ENCODE measurements at places on chromosomes 12 and 14.

DNA sequence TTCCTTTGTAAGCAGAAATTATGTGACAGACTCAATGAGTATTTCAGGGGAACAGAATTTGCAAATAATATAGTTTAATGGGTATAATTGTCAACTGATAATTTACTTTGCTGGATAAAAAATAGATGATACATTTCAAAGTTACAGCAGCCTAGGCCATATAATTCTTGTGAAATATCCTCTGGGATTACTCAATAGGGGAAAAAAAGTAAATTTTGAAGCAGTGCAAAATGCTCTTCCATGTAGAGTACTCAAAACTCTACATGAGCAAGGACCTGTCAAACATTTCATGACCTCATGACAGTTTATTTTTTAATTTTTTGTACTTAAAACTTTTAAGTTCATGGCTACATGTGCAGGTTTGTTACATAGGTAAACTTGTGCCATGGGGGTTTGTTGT lies 163.3 kb downstream of the DACT1 start:
- no peak for DNase-seq

DNA sequence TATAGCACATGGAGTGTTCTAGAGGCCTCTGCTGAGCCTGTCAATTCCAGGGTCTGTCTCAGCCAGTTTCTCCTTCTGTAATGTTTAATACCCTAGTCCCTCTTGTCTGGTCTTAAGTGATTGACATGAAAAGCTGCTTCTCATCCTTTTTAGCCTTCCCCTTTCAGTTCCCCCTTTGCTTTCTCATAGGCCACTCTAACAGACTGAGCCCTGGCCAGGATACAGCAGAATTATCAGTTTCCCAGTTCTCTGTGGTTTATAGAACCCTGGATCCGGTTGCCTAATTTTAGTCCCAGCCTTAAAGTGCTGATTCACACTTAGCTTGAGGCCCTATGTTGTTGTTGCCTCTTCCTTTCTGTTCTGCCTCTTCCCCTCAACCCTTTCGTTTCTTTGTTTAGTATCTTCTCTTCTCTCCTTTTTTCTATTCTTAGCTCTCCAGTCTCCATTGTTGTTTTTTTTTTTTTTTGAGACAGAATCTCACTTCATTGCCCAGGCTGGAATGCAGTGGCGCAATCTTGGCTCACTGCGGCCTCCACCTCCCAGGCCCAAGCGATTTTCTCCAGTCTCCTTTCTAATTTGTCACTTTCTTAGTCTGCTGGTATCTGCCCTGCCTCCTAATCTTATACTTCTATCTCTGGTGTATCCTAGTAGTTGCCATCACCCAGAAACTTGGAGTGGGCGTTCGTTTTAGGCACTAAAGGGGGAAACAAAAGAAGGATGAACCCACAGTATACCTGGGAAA lies 2.9 kb upstream of the BIN2 start:
- DNase-seq = no peak

- DNase-seq = no peak
Measured at GRCh38 chr14:56996721-56997399, 186.6 kb upstream of the OTX2 start.

- no peak for DNase-seq
Measured at GRCh38 chr14:59320763-59321625, 132.5 kb downstream of the DAAM1 start.

GRCh38 chr12:118164798-118165486 lies 29.0 kb downstream of the PEBP1 start:
- no peak for DNase-seq

- no peak for DNase-seq
Measured at GRCh38 chr12:105843561-105843960, 295.2 kb downstream of the NUAK1 start.

GRCh38 chr12:4118601-4119156 lies 154.9 kb upstream of the CCND2 start:
- no peak for DNase-seq

DNA sequence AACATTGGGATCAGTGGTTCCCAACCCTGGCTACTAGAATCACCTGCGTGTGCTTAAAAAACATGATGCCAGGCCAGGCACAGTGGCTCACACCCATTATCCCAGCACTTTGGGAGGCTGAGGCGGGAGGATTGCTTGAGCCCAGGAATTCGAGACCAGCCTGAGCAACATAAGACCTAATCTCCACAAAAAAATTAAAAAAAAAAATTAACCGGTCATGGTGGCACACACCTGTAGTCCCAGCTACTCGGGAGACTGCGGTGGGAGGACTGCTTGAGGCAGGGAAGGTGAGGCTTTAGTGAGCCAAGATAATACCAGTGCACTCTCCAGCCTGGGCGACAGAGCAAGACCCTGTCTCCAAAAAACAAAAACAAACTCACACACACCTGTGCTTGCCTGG lies 2.0 kb downstream of the KCTD10 start:
- DNase-seq = no peak

- no peak for DNase-seq
Measured at GRCh38 chr12:94721173-94721572, 70.8 kb upstream of the TMCC3 start.

GRCh38 chr14:69153873-69154270 lies 953 bp upstream of the DCAF5 start:
- no peak for DNase-seq

DNA sequence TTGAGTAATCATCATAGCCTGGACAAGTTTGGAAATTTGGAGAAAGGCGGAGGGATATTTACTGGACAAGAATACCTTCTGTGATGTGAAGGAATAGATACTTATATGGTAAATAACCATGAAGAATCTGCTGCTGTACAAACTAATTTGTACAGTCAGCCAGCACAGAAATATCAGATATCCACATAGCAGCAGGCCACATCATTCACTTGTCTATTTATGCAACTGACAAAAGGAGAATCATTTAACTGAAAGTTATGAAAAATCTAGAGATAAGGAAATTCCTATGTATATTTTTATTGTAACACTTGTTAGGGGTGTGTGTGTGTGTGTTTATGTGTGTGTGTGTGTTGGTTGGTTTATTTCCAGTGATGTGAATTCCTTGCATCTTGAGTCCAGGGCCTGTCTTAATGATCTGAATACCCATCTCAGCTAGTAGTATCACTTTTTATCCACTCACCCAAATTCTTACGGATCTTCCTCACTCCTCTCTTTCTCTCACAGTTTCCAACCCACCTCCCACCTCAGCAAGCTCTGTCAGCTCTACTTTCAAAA lies 10.5 kb upstream of the LRIG3 start:
- DNase-seq = no peak

DNA sequence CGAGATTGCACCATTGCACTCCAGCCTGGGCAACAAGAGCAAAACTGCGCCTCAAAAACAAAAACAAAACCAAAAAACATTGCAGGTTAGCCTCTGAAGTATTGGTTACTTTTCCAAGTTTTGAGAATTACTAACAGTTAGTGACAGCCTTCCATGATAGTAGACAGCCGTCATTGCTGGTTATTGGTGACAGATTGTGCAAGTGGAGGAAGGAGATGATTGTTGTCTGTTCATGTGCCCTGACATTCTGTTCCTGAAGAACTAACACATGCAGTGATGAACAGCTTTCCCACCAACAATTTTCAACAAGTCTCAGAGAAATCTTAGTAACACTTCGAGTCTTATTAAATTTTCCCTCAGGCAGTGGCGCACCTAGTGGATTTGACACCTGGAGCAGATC lies 89.3 kb upstream of the NAP1L1 start:
- no peak for DNase-seq

GRCh38 chr12:60475825-60476224 lies 880.0 kb downstream of the SLC16A7 start:
- no peak for DNase-seq

- DNase-seq = no peak
Measured at GRCh38 chr14:35669782-35670181, 135.8 kb downstream of the INSM2 start.

DNA sequence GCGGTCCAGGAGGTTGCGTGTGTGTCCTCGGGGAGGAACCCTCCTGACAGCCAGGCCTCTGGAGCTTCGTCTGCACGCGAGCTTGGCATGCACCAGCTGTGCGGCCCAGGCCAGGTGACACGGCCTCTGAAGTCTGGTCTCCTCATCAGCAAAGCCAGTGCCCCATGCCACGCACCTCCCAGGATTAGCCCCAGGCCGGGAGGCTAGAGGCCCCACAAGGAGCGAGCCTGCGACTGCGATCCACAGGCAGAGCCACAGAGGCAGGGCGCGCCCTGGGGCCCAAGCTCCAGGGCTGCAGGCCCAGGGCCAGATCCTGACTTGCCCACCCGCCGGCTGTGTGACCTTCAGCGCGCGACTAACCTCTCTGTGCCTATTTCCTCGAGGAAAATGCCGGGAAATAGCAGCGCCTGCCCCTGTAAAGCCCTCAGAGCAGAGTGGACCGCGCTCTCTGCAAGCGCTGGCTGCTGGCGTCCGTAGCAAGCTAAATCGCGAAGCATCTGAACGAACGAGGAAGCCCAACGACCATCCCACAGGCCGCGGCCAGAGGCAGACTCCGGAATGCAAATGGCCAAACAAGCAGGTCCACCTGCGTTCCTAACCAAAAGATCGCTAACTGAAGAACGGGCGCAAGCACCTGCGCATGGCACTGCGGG lies 492 bp upstream of the BTBD6 start:
- DNase-seq = no peak

GRCh38 chr12:47394070-47394469 lies 311.8 kb downstream of the RPAP3 start:
- DNase-seq = no peak

- DNase-seq = no peak
Measured at GRCh38 chr12:90428465-90428864, 526.5 kb downstream of the CCER1 start.

All from activated CD8-positive, alpha-beta memory T cell treated with anti-CD3 and anti-CD28 coated beads, Interleukin-2, amount 50 U/mL, for 4 hours (primary cell).